Sigmoid colon (tissue), 7 donors: ENCODE measurements at places on chromosomes 4 and X. TPM values are rescaled to one million over a fixed set of nuclear protein-coding genes. Genes with fewer than 3 reads are reported as not detected.

DNA sequence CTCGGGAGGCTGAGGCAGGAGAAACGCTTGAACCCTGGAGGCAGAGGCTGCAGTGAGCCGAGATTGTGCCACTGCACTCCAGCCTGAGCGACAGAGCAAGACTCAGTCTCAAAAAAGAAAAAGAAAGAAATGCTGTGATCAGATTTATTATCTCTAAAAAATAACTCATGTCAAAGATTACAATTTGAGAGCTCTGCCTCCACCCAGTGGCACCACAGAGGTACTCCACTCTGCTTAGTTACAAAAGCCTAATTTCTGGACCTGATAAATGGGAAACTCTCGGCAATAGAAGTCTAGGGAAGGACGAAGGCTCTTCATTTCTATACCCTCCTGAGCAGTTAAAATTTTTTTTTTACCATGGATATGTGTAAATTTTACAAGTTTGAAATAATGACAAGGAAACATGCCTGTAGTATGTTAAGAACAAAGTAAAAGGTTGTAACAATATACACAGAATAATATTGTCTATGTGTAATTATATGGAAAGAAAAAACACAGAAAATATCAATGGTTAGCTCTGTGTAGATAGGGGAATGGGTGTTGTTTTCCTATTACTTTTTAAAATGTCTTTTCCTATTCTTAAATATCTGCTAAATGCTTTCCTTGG is 149.8 kb downstream of the STIM2 start:
- DNase-seq, result peak; percentile 74

CXCR3 gene
- not detected for total RNA-seq

DNA sequence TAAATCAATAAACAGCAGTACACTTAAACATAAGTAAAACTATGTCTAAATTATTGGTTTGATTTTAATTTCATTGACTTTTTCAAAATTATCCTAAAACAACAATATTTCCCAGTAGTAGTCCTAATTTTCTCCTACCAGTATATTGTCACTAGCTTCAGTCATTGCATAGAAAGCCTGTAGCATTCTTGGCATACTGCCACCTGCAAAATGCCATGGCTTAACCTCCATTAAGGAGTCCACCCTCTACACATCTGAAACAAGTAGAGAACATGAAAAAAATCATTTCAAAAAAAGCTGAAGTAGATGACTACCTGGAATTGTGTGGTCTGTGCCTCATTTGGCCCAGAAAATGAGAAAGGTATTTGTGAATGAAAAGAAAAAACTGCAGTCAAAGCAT is 348.5 kb downstream of the INPP4B start:
- no peak for DNase-seq

- no peak for DNase-seq
Observed at GRCh38 chrX:42237956-42238355, 314.6 kb upstream of the CASK start.

GRCh38 chrX:1679238-1679637 is 64.4 kb downstream of the ASMT start:
- no peak for DNase-seq

DNA sequence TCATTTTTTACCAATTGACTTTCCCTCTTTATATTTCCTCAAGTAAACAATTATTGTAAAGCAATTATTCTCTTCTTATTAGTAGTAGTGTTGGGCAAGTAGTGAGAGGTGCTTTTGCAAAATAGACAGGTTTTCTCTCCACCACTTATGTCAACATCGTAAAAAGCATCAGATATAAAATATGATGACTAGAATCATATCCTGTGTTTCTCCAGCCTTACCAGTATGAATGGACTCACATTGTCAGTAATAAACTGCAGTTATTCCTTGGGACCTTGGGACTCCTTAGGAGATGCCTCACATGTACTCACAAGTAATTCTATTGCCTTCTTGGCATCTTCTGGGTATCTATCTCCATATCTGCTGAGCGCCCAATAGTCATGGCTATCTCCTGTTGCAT is 40.4 kb upstream of the BRS3 start:
- no peak for DNase-seq

GRCh38 chrX:154419189-154419588 is 7.8 kb downstream of the TAFAZZIN start:
- DNase-seq, result no peak

DNA sequence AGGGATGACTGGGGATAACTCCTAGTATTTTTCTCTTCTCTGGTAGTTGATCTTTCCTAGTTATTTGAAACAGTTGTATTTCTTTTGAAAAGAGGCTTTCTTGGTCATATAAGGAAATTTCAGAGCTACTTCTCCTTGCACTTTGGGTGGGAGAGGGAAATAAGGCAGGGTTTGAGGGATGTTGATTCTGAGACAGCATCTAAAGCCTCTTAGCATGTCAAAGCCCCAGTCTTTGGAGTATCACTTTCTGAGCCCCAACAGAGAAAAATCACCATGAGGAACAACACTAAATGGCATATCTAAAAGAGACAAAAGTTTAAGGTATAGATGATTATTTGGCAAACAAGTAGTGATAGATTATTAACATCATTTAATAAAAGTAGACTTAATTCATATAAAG is 688.1 kb downstream of the TRAM1L1 start:
- DNase-seq, result no peak

DNA sequence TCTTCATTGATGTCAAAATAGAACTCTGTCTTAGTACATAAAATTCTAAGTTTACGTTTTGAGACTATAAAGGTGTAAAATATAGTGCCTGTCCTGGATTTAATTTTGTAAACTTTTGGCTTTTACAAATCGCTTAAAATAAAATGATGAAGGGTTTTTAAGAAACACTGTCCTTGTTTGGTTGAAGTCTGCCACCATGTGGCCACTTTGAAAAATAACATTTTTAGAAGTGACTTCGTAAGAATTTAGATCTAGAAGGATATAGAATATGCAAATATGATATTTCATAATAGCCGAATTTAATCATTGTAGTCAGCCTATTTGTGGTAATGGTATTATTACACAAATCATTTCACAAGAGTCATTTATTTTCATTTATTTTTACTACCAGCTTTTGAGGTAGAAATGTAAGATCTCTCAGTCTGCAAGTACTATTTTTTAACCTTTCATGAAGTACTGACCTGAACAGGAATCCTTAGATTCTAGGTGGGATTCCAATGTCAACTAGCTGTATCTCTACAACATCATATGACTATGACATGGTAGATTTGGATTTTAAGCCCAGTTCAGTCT is 31.0 kb upstream of the FAT4 start:
- no peak for DNase-seq

KLHL34 gene
- not detected for total RNA-seq

ADH5 gene
- total RNA-seq, result 235 TPM

GRCh38 chrX:23292354-23292987 is 42.2 kb upstream of the PTCHD1 start:
- DNase-seq, result no peak

GRCh38 chr4:56733352-56733751 is 52.3 kb upstream of the HOPX start:
- no peak for DNase-seq

GRCh38 chr4:47533689-47534347 is 48.7 kb downstream of the ATP10D start:
- DNase-seq, result no peak

DNA sequence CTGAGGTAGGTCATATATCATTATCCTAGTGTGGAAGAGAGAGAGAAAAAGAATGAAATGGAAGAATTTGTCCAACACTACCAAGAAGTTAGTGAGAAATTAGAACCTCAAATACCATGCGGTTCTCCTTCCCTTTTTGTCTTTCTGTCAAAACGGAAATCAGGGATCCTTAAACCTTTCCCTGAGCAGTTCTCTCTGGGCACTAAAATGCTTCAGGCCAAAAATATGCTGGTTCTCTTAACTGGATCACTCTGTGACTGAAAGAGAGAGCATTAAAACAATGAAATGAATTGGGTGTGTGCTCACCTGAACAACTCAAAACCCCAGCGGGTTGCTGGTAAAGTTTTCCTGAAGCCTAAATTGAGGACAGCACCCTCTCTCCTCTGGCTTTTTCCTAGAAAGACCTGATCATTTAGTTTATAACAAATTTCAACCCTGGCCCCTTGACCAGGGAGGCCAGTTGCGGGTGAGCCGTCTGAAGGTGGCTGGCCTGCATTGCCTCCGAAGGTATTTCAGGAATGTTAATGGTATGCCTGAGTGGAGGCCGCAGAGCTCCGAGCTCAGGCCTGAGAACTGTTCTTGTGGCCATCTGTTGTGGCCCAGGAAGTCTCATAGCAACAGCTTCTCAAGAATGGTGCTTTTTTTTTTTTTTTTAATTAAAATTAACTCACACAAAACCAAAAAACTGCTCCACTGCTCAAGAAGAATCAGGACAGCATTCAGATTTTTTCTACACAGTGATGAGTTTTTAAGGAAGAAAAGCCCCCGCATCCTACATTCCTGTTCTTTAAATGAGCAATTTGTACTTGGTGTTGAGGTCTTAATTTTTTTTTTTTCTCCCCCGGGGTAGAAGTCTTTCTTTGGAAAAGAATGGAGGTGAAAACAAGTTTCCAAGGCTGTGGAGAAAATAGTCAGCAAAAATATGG is 155.1 kb downstream of the SHROOM3 start:
- DNase-seq, result no peak

NDST3 gene
- total RNA-seq, result not detected

DNA sequence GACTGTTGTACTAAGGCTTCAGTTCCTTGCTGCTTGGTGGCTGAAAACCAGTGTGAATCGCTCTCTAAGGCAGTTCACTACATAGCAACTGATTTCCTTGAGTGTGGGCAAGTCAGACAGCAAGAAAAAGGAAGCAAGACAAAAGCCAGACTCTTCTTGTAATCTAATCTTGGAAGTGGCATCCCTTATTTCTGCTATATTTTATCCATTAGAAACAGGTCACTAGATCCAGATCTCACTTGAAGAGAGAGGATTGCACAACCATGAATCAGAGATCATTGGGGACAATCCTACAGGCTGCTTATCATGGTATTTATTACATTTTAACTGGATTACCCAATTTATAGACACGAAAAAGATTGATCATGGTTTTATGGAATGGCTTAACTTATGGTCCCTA is 684.5 kb downstream of the GRID2 start:
- no peak for DNase-seq

DNA sequence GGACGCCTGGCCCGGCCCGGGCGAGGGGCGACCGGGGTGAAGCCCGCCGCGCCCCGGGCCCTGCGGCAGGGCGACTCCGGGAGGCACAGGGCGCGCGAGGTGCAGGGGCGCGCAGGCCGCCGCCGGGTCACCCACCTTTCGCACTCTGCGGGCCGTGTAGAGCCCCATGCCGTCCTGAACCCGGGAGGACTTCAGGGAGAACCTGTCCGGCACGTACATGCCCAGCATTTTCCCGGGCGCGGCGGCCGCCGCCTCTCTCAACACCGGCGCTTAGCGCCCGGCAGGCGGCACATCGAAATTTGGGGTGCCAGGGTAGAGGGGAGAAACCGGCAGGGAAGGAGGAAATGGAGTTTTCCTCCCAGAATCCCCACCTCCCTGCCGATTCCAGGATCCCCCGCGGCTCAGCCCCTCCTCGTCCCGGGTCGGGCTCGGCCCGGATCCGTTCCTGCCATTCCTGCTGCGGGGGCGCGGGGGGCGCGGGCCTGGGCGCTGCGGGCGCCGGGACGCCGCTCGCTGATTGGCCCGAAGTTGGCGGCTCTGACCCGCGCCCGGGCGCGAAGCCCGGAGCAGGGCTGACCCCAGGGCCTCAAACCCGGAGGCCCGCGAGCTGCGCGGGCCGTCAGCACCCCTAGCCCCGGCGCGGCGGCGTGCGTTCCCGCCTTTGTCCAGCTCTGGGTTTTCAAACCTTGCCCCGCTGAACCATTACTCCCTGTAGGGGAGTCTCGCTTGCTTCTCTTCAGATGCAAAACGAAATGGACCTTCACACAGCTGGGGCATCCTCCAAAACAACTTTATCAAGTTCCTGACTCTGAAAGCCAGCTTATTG is at the start of gene PRDM5:
PRDM5 (minus strand) TSS at position 346 of the 826 bp plus-strand sequence; CDS start at position 228, 118 bp downstream.
- peak; percentile 76 for DNase-seq

- peak; percentile 14 for DNase-seq
Observed at GRCh38 chr4:8742546-8742945, 129.1 kb downstream of the HMX1 start.

DNA sequence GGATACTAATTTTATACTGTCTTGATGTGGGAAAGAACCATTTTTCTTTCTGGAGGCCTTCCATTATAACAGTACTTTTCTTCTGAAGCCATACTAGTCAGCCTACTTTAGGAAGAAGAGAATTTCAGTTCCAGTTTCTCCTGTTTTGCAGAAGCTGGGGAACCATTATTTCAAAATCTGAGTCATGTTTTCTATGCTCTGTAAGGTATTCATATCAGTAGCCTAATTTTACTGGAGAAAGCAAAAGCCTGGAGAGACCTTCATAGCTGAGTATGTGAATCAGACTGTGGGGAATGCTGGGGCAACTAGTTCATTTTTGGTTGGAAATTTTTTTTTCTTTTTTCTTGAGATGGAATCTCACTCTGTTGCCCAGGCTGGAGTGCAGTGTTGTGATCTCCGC is 22.4 kb downstream of the AFF1 start:
- DNase-seq, result no peak

DNA sequence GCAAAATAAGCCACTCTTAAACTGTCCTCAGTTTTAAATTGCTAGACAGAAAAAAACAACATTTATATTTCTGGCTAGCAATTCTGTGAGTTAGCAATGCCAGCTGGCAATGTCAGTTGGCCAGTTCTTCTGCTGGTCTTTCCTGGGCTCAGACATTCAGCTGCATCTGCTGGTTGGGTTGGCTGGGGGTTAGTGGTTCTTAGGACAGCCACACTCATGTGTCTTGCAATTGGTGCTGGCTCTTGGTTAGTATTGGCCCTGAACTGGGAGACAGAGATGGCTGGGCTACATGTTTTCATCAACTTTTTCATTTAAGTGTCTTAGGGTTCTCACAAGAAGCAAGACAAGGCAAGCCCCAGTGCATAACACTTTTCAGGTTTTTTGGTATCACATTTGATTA is 48.0 kb upstream of the PDLIM5 start:
- DNase-seq, result no peak
